Tibial nerve (tissue), 4 donors: ENCODE measurements at places on chromosomes 16 and 17. TPM values are rescaled to one million over a fixed set of nuclear protein-coding genes. Genes with fewer than 3 reads are reported as not detected.

DNA sequence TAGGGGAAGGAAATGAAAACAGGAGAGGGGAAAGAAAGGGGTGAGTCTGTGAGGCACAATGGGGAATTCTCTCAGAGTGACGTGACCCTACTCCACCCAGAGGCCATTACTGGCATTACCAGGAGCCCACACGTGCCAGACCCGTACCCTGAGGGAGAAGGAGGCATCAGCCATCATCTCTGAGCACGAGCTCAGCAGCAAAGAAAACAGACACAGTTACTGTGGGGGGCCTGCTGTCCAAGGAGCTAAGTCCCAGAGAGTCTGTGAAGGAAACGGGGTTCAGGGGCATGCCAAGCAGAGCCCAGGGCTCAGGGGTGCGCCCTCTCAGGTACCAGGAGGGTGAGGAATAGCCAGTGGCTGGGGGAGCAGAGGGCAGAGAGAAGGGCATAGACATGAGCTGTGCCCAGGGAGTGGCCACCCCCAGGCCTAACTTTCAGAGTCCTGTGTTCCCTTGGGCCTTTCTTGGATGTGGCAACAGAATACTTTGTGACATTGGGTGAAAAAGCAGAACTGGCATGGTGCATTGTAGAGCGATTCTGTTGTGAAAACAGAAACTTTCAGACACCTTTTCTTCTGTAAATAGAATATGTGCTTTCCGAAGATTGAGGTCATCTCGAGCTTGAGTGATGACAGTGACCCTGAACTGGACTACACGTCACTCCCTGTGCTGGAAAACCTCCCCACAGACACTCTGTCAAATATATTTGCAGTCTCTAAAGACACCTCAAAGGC lies 11.3 kb downstream of the TAF1C start:
- DNase-seq = peak; percentile 64

- DNase-seq = no peak
Observed at GRCh38 chr16:26667307-26667706, 399.4 kb upstream of the C16orf82 start.

DNA sequence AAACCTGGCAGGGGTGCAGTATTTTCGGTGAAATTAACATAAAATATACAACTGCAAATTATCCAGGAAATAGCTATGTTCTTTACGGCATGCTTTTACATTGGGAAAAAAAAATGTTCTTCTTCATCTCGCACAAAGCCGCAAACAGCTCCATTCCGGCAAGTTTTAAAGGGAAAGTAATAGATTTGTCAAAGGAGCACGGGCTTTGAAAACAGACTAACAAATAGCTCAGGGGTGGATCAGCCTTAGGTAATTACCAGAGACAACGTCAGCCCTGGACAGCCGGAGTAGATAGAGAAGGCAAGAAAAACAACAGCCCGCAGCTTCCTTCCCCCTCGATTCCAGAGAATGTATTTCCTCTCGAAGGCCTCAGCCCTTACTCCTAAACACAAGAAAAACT lies 222.5 kb downstream of the C16orf78 start:
- DNase-seq = no peak

GRCh38 chr16:13012601-13013000 lies 111.2 kb downstream of the SHISA9 start:
- DNase-seq = no peak

DNA sequence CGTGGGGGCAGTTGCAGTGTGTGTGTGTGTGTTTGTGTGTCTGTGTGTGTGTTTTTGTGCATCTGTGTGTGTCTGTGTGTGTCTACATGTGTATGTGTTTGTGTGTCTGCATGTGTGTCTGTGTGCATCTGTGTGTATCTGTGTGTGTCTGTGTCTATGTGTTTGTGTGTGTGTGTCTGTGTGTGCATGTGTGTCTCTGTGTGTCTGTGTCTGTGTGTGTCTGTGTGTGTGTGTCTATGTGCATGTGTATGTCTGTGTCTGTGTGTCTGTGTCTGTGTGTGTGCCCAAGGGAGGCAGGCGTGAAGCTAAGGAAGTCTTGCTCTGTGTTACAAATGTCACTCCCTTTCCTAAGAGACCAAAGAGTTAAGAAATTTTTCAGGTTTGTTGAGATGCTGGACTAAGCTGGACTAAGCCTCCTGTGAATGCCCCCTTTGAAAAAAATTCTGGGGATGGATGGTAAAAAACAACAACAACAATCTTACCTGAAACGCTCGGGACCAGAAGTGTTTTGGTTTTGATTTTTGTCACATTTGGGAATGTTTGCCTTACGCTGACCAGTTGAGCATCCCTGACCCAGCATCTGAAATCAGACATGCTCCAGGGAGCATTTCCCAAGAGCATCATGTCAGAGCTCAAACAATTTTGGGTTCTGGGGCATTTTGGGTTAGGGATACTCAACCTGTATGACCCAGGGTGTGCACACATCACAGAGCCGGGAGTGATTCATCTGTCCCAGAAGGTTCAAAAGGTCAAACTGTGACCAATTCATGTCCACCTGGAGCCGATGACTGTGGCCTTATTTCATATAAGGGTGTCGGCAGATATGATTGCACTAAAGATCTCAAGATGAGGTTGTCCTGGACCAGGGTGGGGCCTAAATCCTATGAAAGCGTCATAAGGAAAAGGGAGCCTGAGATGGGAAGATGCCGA lies 48.6 kb upstream of the ZNF469 start:
- no peak for DNase-seq

DNA sequence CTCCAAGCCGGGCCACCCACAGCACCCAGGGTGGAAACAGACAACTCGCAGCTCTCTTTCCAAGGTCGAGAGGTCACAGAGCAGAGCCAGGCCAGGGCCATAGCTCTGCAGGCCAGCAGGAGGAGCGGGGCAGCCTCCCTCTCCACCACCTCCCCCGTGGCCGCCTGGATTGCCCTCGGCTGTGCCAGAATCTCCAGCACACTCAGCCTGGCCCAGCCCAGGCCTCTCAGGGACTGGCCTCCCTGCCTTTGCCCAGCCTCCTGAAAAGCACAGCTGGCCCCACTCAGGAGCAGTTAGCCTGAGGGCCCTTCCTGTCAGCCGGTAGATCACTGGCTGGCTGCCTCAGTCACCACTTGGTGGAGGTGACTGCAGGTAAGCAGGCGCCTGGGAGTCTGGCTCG lies 85.8 kb upstream of the SEC14L1 start:
- no peak for DNase-seq

DNA sequence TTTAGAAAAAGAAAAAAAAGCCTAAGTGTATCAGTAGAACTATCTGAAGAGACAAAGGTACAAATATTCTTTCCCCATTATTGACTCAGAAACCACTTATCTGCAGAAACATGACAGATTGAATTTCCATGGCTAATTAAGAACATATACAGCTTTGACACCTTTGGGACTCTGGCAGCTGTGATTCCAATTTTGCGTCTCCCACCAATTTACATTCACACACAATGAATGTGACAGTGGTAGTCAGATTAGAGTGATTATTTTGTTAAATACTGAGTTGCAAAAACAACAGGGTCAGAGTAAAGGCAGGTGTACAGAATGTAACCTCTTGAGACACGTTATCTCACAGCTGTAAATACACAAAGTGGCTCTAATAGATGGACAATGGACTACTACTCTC lies 5.3 kb upstream of the PPM1D start:
- no peak for DNase-seq

DNA sequence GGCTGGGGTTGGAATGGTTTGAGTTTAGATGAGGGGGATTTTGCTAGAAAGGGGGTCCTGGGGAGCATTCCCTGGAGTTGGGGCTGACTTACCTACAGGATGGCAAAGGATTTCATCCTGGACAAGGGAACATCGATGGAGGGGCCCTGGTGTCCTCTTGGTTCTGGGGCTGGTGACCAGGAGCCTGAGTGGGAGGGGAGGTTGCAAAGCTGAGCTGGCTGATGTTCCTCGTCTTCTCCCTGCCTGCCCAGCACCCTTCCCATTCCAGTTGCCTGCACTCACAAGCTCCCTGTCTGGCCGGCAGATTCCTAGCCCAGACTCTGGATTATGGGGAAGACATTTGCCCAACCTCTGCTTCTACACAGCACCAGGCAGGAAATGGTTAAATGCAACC lies 37.2 kb downstream of the ITGAE start:
- no peak for DNase-seq

- DNase-seq = no peak
Observed at GRCh38 chr16:68718590-68718989, 18.5 kb upstream of the CDH1 start.

DNA sequence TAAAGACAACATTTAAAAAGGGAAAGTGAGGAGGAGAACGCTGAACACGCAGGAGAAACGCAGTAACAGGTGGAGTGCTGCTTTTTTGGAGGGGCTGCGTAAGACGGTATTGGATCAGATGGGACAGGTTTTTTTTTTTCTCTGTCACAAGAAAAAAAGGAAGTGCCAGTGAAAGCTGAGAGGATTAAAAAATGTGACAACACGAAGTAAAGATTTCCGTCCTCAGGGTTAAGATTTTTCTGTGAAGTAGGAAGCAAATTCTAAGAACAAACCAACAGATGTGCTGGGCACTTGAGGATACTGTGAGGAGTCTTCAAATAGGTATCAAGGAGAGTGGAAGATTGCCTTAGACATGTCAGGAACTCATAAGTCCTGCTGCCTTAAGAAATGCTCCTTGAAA lies 5.8 kb upstream of the ABCA9 start:
- DNase-seq = no peak

GRCh38 chr17:40551879-40552768 lies 13.1 kb downstream of the CCR7 start:
- peak; percentile 73 for DNase-seq

C16orf89 gene
- total RNA-seq = 23.4 TPM

EVPLL gene
- not detected for total RNA-seq

TBC1D3 gene
- total RNA-seq = not detected

STH gene
- not detected for total RNA-seq

SOCS7 gene
- 26.4 TPM for total RNA-seq

FGF11 gene
- 2.3 TPM for total RNA-seq

HASPIN gene
- 0.21 TPM for total RNA-seq

PRKCA gene
- 90.7 TPM for total RNA-seq

OR4D1 gene
- not detected for total RNA-seq

FBF1 gene
- total RNA-seq = 19.9 TPM

ARL5C gene
- total RNA-seq = not detected

TBC1D3L gene
- 12.3 TPM for total RNA-seq

CX3CL1 gene
- total RNA-seq = 18.4 TPM

WFDC1 gene
- 3.5 TPM for total RNA-seq

DNAH3 gene
- total RNA-seq = not detected
